GM10248 (cell line): ENCODE measurements at places on chromosomes 2 and 18.

GRCh38 chr2:216862628-216863398 is 2.9 kb upstream of the TNP1 start:
- DNase-seq, result no peak

GRCh38 chr2:184305105-184305504 is 293.2 kb upstream of the ZNF804A start:
- DNase-seq, result no peak

DNA sequence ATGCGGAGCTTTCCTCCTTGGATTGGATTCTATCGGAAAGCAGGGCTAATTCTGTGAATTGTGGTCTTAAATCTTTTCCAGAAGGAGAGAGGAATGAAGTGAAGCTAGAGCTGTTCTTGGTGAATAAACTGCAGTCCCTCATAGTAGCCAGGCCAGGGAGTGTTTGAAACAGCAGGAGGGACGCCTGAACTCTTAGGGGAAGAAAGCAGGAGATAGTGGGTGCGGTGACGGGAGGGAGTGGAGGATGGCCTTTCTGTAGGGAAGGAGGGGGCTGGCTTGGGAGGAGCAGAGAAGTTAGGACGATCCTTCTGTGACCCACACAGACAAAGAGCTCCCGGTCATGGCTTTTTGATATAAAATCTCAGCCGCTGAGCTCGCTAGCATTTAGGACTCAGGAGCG is 47.5 kb upstream of the KCNF1 start:
- DNase-seq, result no peak

GRCh38 chr18:36378205-36378604 is 80.7 kb downstream of the FHOD3 start:
- no peak for DNase-seq

DNA sequence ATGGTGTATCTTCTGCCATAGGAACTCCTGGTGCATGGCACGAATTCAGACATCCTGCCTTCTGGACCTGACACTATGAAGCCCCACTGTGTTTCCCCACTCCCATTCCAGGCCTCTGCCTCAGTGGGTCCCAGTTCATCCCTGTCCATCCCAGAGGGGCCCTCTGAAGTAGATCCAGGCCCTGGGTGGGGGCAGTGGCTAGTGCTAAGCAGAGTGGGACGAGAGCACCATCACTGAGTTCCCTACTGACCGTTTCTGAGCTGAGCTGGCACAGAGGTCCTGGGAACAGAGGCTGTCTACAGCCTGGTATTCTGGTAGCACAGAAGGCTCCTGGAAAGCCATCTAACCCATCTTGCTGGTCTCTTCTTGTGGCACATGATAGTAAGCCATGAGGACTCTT is 54.0 kb downstream of the ATOH8 start:
- DNase-seq, result no peak

GRCh38 chr2:237725661-237726060 is 72.9 kb upstream of the RBM44 start:
- no peak for DNase-seq

- DNase-seq, result no peak
Measured at GRCh38 chr2:30800159-30800558, 7.1 kb downstream of the CAPN13 start.

DNA sequence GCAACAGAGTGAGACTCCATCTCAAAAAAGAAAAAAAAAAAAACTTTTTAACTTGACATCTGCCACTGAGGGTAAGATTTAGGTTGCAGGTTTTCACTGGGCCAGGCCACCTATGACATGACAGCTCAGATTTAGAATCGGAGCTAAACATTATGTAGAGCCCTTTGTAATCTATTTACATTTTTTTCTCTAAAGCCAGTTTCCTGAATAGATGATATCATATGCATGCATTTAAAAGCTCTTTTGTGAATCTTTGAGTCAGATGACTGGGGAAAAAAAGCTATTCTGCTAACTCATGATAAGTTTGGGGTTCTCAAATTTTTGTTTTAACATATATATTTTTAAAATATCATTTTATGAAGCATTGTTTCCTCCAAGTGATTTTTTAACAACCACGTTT is 21.3 kb downstream of the PRKAG3 start:
- no peak for DNase-seq

DNA sequence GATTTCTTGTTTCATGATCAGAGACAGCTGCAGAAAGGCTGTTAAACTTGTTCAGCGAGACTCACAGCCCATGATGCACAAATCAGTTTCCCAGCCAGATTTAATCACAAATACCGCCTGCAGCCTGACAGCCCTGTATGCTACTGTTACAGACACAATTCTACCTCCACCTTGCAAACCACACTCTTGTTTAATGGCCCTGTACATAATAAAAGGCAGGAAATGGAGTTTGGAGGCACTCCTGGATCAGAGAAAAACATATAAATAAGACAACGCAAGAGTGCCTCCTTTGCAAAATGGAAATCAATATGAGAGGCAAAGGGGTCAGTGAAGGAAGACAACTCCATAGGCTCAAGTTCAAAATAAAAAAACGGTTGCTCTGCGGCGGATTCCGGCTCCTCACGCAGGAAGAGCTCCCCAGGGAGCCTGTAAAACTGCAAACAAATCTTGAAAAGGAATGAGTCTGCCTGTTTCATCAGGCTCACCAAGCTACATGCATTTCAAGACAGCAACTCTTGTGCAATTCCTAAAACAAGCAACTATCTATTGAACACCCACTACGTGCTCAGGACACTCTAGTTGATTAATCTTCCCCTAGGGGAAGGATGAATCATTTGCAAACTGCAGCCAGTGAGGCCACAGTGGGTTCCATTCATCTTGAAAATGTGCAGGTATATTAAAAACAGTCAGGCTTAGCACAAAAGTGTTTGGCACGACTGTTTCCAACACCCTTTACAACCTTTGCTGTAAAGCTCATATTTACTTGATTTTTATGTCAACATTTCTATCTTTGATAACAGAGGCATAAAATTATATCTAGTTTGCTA is 37.5 kb downstream of the TBC1D8 start:
- DNase-seq, result no peak

- DNase-seq, result no peak
Measured at GRCh38 chr2:215034154-215034553, 104.3 kb downstream of the ABCA12 start.

- peak; percentile 34 for DNase-seq
Measured at GRCh38 chr18:4391859-4392258, 63.2 kb downstream of the DLGAP1 start.

DNA sequence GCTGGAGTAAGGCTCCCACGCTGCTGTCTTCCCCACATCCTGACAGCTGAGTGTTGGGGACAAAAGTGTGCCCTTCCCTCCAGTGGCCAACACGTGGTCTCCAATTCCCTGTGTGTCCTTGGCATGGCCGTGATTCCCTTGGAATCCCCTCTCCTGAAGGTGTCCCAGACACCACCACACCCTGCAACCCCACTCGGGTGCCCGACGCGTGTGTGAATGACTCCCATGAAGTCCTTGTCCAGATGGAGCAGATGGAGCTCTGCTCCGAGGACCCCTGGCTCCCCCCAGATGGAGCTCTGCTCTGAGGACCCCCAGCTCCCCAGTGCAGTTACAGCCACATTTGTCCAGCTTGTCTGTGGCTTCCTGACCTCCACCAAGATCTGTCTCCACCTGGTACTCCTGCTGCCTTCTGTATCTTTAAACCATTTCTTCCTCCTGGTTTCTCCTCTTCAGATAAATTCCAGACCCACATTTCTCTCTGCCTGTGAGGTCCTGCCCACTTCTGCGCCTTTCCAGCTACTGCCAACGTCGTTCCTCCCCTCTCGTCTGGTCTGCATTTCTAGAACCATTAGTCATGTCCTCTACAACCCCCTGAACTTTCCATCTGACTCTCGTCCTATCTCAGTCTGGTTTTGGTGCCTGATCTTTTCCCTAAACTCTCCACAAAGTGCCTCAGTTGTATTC is 86.8 kb upstream of the PXDN start:
- DNase-seq, result no peak

DNA sequence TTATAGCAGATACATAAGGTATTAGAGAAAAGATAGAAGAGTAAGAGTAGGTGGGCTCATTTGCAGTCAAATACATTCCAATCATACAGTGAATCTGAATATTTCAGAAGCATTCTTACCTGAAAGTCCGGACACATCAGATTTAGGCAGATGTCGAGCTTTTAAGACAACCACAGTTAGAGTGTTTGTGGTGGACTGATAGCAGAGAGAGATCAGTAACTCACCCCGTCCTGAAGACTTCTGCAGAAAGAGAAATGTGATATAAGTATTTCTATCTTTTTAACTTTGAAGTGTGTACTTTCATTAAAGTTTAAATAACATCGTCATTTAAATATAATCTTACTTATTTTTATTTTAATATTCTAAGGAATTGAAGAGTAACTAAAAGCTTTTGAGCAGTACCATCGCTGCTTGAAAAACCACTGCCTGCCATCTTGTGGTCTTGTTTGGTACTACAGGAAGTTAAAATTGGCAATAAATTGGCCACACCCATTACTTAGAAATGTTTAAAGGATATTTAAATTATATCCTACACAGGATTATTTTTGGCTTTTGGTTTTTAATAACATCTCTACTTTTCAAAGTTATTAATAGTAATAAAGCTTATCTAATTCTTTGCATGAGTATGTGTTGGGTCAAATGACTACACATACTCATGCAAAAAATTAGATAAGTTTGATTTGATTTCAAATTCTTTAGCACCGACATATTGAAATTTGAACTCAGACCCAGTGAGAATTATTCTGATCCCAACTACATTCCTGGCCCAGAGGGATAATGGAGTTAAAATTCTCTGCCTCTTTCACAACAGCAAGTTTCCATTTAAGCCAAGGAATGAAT is 5.5 kb downstream of the SYT4 start:
- DNase-seq, result peak; percentile 17

- no peak for DNase-seq
Measured at GRCh38 chr2:105786231-105787230, 41.8 kb downstream of the NCK2 start.

DNA sequence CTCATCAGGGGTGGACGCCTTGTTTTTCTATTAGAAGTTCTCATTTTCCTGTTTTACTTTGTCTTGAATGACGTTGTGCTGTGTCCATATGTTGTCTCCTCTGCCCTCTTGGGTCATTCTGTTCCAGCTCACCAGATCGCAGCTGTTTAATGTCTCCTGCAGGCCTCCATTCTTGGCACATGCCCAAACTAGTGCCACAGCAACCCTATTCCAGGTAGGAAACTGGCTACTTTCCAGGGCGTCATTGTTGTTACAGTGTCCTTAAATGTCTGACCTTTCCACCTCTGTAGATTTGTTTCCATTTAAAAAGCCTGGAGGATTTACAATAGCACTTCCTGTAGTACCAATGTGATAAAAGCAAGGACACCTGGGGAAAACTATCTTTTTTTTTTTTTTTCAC is 500.7 kb downstream of the METTL4 start:
- DNase-seq, result no peak

- no peak for DNase-seq
Measured at GRCh38 chr2:32516567-32516966, 111.3 kb upstream of the TTC27 start.

- peak; percentile 12 for DNase-seq
Measured at GRCh38 chr2:39008665-39009064, 112.2 kb downstream of the SOS1 start.

DNA sequence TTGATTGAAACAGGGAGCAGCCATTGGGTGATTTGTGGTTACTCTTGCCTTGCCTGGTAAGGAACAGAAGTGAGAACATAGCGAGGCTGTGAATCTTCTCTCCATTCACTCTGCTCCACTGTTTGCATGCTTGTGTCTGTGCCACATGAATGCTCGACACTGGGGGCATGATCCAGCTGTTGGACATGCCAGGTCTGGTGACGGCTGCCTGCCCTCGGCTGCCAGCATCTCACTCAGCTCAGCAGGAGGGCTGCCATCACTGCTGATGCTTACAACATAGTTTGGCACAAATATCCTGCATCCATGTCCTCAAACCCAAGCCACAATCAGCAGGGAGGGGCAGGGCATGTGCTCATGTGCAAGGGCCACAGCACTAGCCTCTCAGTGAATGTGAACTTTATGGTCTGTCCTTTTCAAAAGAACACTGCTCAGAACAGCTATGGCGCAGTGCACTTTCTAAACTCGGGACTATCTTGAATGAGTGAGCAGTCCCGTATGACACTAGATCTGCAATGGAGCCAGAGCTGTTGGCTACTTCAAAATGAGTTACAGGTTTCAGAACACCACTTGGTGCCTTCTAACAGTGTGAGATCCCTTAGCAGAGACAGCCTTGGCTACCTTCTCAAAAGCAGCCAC is 126.3 kb downstream of the NRP2 start:
- no peak for DNase-seq

GRCh38 chr18:77014538-77014937 is 118.0 kb downstream of the MBP start:
- no peak for DNase-seq

- no peak for DNase-seq
Measured at GRCh38 chr2:128505150-128505490, 186.5 kb upstream of the HS6ST1 start.

DNA sequence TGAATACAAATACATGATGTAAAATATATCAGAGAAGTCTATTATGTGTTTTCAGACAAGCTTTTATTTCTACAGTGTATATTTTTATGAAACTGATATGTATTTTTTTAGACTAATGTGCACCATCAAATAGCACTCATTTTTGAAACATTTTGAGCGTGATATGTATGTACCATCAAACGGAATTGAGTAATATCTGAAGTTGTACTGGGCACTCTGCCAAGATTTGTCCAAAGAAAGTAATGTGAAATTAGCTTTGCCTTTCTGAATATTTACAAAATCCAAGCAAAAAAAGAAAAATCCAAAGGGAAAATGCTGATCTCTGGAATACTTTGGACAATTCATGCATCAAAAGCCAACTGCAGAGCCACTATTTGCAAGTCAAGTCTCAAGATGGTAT is 972.0 kb downstream of the DPP10 start:
- no peak for DNase-seq

GRCh38 chr2:201715459-201715858 is 17.0 kb upstream of the MPP4 start:
- no peak for DNase-seq

GRCh38 chr2:135960656-135961551 is 24.5 kb downstream of the DARS1 start:
- DNase-seq, result no peak

DNA sequence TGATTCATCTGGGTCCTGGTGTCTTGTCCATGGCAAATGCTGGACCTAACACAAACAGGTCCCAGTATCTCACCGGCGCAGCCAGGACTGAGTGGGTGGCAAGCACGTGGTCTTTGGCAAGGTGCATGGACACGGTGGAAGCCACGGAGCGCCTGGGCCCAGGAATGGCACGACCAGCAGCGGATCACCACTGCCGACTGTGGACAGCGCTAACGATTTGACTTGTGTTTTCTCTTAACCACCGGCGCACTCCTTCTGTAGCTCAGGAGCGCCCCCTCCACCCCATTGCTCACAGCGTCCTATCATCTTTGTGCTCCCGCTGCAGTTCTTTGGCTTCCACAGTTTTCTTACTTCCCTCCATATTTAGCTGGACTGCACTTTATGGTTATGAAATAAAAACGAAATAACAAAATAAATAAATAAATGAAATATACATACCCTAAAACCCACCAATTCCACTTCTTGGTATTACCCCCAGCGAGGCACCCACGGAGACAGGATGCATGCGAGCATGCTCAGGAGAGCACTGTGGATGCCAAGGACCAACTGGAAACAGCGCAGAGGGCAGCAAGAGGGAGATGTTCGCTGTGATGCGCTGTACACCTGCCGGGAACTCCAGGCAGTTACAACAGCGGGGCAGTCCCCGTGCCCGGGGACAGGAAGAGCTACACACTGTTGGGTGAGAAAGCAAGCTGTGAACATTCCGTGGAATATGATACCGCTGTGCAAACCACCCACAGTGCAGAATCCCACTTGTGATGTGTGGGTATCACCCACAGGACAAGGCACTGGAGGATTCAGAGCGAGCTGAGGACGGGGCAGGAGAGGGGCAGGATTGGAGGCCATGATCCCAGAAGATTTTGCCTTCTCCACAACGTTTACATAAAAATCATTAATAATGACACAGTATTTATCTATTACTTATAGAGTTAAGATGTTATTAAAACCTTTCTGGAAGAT is 7.0 kb upstream of the CIDEA start:
- no peak for DNase-seq
